ENCODE measurements at places on chromosomes 1 and 21.

DNA sequence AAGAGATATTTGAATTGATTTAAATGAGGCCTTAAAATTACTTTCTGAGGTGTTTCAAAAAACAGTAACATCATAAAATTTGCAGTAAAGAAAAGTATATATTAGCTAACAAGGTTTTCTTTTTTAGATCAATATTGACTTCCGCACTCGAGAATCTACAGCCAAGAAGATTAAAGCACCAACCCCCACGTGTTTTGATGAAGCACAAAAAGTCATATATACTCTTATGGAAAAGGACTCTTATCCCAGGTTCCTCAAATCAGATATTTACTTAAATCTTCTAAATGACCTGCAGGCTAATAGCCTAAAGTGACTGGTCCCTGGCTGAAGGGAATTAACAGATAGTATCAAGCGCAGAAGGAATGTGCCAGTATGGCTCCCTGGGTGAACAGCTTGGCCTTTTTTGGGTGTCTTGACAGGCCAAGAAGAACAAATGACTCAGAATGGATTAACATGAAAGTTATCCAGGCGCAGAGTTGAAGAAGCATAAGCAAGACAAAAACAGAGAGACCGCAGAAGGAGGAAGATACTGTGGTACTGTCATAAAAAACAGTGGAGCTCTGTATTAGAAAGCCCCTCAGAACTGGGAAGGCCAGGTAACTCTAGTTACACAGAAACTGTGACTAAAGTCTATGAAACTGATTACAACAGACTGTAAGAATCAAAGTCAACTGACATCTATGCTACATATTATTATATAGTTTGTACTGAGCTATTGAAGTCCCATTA lies 3.6 kb downstream of the RGS1 start:
- no peak for DNase-seq
- no peak overlapping the region for H3K27ac ChIP-seq
- no peaks in the 10 kb centered on the region for H3K4me1 ChIP-seq
- H3K27me3 ChIP-seq: no peaks in the 10 kb centered on the region

DNA sequence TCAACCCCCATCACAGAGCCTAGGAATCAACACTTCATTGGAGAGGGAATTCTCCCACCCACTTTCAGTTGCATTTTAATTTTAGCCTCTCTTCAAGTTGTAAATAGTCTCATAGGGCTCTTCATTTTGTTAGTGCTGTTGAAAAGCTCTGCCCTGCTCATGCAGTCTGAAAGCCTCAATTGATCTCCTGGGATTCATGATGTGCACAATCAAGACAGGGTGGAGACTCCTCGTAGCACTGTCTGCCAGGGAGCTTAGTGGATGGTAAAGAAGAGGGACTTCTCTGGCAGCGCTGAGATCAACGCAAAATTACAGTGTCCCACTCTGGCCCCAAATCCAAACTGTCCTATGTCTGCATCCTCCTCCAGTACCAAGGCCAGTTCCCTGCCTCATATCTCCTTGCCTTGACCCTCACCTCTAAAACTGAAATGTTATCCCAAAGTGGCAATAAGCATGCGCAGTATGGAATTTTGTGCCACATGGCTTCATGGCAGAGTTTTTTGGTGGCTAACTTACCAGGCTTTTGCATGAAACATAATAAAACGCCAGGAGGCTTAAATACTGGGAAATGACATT lies 282.2 kb downstream of the CACNA1E start:
- no peaks in the 10 kb centered on the region for H3K36me3 ChIP-seq
- H3K4me1 ChIP-seq: no peaks in the 10 kb centered on the region
- H3K27me3 ChIP-seq: no peaks in the 10 kb centered on the region
- no peak for DNase-seq

DNA sequence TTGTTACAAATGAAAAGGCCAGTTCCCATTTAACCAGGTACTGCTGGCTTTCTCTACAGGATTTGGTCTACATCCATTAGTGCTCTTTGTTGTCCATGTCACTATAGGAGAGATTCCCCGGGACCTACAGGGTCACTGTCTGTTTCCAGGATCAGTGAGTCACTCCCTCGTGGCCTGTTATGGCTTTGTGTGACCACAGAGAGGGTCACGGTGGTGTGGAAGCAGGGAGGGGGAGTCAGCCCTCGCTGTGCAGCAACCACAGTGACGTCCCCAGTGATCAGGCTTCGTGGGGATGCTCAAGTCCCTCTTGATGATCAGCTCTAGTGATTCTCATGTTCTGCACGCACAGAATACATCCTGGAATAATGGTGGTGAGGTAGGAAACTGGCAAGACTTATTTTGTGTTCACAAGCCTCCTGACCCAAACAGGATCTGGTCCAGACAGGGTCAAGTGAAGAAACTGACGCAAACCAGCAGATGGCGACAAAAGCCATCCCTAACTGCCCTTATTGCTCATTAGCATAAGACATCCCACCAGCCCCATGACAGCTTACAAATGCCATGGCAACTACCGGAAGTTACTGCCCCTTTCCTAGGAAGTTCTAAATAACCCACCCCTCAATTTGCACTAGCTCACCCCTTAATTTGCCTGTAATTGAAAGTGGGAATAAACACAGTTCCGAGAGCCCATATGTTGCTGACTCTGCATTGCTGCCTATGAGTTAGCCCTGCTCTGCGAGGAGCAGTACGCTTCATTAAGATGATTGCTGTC lies 98.5 kb downstream of the DISC1 start:
- no peaks in the 10 kb centered on the region for H3K36me3 ChIP-seq
- no peaks in the 10 kb centered on the region for H3K4me1 ChIP-seq
- no peak for DNase-seq
- no peak overlapping the region for H3K27ac ChIP-seq
- H3K27me3 ChIP-seq: no peaks in the 10 kb centered on the region

GRCh38 chr1:11134251-11134897 lies 34.7 kb upstream of the EXOSC10 start:
- DNase-seq: no peak
- H3K27me3 ChIP-seq: no peaks in the 10 kb centered on the region
- H3K36me3 ChIP-seq: peaks cover 55% of the 10 kb centered on the region
- no peak overlapping the region for H3K4me3 ChIP-seq

GRCh38 chr1:207203541-207203940 lies 99.5 kb downstream of the C4BPA start:
- no peak overlapping the region for H3K4me3 ChIP-seq
- H3K36me3 ChIP-seq: no peaks in the 10 kb centered on the region
- H3K4me1 ChIP-seq: no peaks in the 10 kb centered on the region
- no peak for DNase-seq
- no peak overlapping the region for H3K27ac ChIP-seq

DNA sequence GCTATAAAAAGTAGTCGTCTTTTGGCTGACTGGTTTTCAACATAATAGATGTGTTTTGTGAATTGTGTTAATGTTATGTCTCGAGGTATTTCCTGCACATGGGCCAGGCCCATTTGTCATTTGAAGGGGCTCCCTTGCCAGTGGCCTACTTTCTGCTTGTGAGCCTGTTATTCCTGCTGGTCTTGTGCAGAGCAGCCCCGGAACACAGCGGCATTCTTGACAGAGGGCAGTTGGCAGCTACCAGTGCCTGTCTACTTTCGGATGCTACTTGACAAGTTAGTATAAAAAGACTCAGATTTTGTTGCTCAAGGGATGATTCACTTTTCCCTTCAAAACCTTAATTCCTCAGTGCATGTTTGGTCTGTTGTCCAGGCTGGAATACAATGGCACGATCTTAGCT lies 28.5 kb downstream of the PGM1 start:
- peak; percentile 20 for DNase-seq
- no peaks in the 10 kb centered on the region for H3K36me3 ChIP-seq
- no peak overlapping the region for H3K4me3 ChIP-seq
- peak overlapping the region; percentile 35 for H3K27ac ChIP-seq

GRCh38 chr1:68197891-68198290 lies 34.4 kb downstream of the WLS start:
- DNase-seq: no peak
- peak overlapping the region; percentile 66 for H3K27ac ChIP-seq
- peaks cover 47% of the 10 kb centered on the region for H3K4me1 ChIP-seq
- no peak overlapping the region for H3K4me3 ChIP-seq
- H3K27me3 ChIP-seq: no peaks in the 10 kb centered on the region
- no peaks in the 10 kb centered on the region for H3K36me3 ChIP-seq

- no peaks in the 10 kb centered on the region for H3K27me3 ChIP-seq
- no peak for DNase-seq
- no peak overlapping the region for H3K27ac ChIP-seq
- H3K4me1 ChIP-seq: peaks cover 16% of the 10 kb centered on the region
These were observed 1.0 kb downstream of the MANEAL start for GRCh38 chr1:37794372-37795339.

DNA sequence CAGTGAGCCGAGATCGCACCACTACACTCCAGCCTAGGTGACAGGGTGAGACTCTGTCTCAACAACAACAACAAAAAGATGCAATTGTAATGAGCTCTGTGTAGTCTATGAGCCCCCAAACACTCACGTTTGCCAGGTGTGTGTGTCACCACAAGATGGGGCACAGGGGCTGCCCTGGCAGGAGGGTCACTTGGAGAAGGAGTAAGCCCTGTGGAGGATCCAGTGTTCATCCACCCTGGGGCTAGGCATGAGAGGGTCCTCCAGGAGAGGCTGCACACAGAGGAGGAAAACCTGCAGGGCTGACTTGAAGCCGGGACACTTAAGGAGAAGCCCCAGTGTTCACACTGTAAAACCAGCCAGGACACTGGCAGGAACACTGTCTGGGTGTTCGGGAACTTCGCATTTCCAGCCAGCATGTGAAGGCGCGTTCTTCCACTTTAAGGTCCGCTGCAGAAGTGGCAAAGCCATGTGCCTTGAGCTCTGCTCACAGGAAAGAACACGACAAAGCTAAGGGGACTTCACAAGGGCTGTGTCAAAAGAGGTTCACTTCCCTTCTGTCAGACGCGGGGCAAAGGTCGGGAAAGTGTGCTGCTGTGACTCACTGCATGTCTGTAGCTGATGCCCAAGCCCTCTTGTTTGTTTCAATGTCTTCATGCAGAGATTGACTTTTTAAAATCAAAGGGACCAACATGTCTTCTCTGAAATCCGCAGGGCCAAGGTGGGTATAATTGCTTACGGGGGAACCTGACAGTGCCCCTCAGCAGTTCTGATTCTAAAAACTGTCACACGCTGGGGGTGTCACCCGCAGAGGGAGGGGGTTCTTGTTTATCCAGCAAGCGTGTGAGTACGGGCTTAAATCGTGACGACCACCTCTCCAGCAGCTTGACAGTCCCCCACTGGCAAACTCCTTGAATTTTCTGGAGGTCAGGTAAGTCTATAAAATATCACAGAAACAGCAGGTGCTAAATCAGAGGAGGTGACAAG lies 102.8 kb downstream of the RIPK4 start:
- H3K4me3 ChIP-seq: peak overlapping the region; percentile 16
- peaks cover 36% of the 10 kb centered on the region for H3K4me1 ChIP-seq
- peak overlapping the region; percentile 54 for H3K27ac ChIP-seq
- H3K36me3 ChIP-seq: no peaks in the 10 kb centered on the region

DNA sequence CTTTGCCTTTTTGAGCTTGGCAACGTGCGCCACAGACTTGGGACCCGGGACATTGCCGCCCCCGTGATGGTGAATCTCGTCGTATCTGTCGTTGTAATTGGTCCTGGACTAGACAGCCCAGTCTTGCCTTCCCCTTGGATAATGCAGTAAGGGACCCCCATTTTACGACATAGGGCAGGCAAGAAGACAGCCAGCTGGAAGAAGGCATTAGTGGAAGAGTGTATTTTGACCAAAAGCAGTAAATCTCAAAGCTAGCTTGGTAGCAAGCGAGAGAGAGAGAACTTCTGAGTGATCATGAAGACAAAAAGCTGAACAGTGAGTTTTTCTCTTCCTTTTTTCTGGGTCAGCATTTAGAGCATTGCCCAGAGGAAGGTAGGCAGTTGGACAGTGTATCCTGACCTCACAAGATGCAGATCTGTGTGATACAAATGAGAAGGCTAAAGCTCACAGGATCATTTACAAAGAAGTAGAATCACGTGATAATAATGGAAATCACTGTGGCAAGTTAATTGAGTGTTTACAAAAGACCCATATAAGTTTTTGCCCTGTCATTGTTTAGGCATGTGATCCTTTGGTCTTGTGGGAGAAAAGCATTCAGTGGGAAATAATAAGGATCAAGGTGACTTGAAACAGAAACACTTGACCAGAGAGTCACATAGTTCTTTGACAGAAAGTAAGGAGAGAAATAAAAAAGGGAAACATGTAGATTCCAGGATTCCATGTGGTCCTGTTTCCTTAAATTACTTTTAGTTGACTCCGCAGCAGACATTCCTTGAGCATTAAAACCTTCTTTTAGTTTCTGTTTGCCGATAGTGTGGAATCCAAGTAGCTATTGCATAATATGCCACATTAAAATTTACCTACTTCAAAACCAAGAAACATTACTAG lies 66.3 kb downstream of the CNST start:
- H3K4me1 ChIP-seq: no peaks in the 10 kb centered on the region
- peak overlapping the region; percentile 11 for H3K27ac ChIP-seq
- no peak overlapping the region for H3K4me3 ChIP-seq
- DNase-seq: no peak
- peaks cover 4% of the 10 kb centered on the region for H3K36me3 ChIP-seq
